ENCODE measurements at places on chromosomes 16 and 17.

DNA sequence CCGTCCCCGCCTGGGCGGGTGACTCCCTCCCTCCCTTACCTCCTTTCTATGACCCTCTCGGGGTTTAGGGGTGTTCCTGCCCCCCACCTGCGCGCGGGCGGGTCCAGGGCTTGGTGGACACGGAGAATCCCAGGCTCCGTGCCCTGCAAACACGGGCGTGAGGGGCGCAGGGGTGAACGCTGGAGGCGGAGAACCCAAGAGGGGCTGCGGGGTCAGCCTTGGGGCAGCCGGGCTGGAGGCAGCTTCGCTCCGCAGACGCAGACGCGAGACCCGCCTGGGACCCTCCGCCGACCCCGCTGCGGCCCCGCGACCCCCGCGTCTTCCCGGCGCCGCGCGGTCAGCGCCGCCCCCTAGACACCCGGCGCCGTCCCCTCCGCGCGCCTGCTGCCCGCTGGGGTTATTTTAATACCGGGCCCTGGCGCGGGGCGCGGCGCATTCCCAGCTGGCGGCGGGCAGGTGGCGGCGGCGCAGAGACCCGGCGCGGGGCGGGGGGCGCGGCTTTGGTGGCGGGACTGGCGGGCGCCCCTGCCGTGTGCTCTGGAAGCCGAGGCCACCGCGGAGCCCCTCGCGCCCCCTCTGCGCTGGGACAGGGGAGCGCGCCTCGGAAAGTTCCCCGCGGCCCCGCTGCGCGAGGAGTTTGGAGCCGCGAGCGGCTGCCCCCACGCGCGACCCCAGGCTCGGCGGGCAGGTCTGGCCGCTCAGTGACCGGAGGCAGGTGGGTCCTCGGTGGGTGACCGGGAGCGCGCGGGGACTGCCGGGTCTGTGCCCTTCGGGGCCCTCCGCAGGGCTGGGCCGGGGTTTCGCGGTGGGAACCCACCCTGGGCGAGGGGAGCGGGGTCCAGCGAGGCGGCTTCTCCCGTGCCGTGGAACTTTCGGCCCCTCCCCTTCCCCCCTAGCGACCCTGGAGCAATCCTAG, at the start of gene UTS2R:
Gene UTS2R (plus strand): TSS at position 433 of the 916 bp plus-strand sequence. CDS start 2,560 bp downstream, outside the sequence.
- DNase-seq, result no peak

GRCh38 chr17:27491713-27492190, 35.5 kb downstream of the KSR1 start:
- no peak for DNase-seq

GRCh38 chr16:86566601-86566965, at the start of gene FOXC2:
Gene FOXC2, plus strand, starts transcription at chr16:86566829. Its CDS starts 507 bp downstream, at chr16:86567336.
- DNase-seq, result peak; percentile 35

- DNase-seq, result no peak
Measured at GRCh38 chr17:38730526-38731379, 612 bp downstream of the CISD3 start.

- DNase-seq, result no peak
Measured at GRCh38 chr17:34622862-34623623, 43.7 kb downstream of the TMEM132E start.

DNA sequence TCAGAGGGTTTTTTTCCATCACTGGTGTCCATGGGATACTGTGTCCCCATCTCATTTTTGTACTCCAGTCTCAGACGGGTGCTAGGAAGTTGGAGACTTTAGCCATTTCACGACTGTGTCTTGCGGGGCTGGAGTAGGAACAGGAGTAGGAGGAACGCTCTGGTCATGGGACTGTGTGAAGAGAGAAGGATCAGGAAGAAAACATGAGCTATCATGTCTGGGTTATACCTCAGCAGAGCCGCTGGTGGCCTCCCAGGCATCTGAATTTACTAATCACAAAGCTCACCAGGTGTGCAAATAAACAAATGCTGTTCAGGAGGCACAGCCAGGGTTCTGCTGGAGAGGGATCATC, 225.4 kb downstream of the SEC14L1 start:
- no peak for DNase-seq

DNA sequence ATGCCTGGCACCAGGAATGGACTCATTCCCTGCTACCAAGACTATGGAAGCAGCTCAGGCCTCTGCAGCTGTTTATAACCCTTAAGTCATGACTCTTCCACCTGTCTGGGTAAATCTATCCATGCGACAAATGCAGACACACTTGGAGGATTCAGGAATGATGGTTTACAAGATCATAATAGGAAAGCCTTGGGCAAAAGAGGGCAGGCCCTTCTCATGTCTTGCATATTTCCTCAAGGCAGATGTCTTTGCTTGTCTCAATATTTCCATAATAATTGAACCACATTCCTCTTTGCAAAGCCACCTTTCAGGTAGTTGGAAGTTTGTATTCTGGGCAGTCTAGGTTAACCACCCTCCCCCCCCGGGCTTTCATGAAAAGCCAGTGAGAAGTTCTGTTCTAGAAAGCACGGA, 884 bp upstream of the JPT1 start:
- no peak for DNase-seq

- no peak for DNase-seq
Measured at GRCh38 chr16:54928411-54929089, 2.1 kb upstream of the IRX5 start.

DNA sequence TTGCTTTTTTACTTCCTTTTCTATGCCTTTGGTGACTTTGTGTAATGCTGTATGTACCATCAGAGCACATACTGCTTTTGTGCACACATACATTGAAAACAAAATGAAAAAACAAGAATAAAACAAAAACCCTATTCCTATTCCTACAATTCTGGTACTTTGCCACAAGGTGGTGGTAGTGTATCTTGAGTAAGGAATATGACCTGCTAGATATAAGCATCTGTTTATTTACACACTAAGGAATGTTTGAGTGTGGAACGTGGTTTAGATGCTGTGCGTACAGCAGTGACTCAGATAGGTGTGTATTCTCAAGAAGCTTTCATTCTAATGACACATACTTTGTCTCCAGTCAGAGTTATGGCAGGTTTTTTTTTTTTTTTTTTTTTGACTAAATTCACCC, 606.2 kb downstream of the WWOX start:
- no peak for DNase-seq

DNA sequence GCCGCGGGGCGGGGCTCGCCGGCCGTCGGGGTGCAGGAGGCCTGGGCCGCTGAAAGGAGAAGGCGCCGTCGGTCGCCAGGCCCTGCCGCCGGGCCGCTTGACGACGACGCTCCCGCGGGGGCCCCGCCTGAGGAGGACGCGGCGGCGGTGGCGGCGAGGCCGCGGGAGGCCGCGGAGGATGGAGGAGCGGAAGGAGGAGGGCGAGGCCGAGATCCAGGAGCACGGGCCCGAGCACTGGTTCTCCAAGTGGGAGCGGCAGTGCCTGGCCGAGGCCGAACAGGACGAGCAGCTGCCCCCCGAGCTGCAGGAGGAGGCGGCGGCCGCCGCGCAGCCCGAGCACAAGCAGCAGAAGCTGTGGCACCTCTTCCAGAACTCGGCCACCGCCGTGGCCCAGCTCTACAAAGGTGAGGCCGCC, 430 bp downstream of the HAPSTR1 start:
- no peak for DNase-seq

- no peak for DNase-seq
Measured at GRCh38 chr17:63626551-63627180, 4.4 kb downstream of the MAP3K3 start.

GRCh38 chr17:73744411-73744810, 100.2 kb upstream of the SDK2 start:
- no peak for DNase-seq

DNA sequence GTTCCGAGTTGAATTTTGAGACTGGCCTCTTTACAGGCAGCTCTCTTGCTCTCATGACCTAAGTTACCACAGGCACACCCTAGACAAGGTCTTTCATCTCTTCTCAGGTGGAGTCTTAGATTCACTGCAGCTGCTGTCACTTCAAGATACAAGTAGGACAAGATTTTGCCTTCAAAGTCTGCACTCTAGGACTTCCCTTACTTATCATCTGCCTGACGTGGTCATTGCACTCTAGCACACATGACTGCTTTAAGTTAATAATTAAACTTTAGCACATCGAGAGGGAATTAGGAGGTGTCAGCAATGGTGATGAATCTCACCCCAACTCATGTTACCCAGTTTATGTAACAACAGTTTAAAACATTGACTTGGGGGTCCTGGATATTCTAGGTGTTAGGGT, 25.6 kb downstream of the RNF135 start:
- DNase-seq, result no peak

GRCh38 chr17:30225112-30225511, 10.4 kb downstream of the SLC6A4 start:
- no peak for DNase-seq

- DNase-seq, result no peak
Measured at GRCh38 chr17:78748048-78748729, 33.9 kb downstream of the CYTH1 start.

GRCh38 chr16:66849021-66849420, 4.8 kb downstream of the CA7 start:
- no peak for DNase-seq

DNA sequence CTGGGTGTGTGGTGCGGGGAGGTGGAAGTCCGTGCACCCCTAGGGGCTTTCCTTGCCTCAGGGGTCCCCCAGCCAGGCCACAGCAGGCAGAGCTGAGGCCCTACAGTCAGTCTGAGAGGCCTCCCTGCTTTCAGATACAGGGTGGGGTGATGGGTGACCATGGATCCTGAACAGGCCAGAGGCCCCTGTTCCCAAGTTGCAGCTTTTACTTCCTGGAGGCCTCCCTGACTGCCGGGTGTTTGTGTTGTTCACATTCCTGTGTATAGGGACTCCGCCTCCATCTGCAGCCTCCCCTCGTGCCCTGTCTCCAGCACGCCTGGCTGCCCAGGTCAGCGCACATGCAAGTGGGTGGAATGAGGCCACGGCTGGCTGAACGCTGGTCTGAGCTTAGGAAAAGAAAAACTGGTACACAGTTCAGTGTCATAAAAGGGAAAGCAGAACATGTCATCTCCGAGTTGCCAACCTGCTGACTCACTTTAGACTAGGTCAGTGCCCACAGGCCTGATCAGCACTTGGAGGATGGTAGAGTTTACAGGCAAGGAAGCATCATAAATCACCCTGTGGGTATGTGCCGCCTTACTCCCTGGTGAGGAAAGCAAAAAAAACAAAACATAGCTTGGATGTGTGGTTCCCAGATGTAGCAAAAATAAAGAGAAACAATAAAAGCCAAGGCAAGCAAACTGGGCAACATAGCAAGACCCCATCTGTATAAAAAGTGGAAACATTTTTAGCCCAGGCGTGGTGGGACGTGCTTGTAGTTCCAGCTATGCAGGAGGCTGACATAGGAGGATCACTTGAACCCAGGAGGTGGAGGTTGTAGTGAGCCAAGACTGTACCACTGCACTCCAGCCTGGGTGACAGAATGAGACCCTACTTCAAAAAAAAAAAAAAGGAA, 6.2 kb upstream of the SLC7A6 start:
- no peak for DNase-seq

DNA sequence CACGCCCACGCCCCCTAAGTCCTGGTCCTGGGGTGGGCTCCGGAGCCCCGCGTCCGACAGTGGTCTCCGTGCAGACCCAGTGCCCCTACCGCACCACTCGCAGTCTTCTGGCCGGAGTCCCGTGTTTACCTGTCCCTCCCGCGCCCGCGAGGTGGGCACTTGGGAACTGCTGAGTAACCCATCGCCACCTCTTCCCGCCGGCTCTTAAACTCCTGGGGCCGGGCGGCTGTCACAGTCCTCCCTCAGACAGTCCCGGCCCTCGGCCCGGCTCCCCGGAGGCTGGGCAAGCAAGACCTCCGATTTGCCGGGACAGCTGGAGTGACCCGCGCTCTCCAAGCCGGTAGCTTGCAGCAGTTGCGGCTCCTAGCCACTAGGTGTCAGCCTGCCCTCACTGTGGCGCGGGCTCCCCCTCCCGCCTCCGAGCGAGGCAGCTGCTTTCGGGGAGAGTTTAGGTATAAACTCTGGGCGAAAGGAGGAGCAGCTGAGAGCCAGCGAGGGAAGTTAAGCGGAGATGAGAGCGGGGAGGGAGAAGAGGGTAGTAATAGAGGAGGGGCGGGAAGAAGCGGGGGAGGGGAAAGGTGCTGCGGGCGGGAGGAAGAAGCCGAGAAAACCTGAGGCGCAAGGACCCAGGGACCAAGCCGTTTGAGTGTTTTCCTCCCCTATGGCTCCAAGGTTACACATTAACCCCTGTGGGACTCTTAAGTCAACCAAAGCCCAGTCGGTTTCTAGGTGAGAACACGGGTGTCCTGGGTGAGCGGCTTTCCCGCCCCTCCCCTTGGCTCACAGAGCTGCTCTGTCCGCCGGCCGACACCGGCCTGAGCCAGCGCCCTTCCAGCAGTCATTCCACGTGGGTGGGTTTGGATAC, 826 bp upstream of the TLCD1 start:
- peak; percentile 94 for DNase-seq

- DNase-seq, result no peak
Measured at GRCh38 chr16:51180719-51181502, 29.8 kb upstream of the SALL1 start.

- no peak for DNase-seq
Measured at GRCh38 chr17:8445536-8445935, 9.9 kb downstream of the NDEL1 start.

GRCh38 chr17:48970224-48970623, 1.8 kb upstream of the GIP start:
- no peak for DNase-seq

DNA sequence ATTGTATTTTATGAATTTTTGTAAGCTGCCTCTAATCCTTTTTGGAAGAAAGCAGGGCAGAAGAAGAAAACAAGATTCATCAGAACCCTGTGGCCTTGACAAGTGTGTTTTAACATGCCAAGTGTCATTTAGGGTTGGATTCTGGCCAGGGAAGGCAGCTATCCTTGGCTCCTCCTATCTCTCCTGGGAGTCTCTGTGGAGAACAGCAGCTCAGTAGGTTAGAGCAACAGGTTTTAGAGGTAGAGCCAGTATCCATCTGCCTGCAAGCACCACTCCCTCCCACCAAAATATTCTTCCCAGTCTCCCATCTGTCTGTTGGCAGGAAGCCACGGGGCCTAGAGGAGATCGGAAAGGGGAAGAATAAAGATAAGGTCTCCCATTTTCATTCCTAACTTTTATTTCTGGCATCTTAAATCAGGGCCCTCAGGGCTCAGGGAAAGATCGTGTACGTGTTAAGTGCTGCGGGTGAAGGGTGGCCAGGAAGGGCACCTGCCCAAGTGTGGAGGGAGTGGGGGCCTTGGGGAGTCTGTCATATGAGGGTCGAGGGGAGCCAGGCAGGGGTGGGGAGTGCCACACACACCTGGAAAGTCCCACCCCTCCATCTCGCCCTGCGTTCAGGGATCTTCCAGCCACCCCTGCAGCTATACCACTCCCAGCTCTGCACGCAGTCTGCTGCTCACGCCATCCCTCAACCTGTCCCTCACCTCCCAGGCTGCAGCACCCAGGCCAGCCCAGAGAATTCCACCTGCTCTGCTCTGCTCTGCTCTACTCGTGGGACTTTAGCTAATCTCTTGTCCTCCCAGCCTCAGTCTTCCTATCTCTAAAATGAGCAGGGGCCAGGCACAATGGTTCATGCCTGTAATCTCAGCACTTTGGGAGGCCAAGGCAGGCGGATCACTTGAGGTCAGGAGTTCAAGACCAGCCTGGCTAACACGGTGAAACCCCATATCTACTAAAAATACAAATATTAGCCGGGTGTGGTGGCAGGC, 17.1 kb upstream of the CPSF4L start:
- DNase-seq, result no peak

DNA sequence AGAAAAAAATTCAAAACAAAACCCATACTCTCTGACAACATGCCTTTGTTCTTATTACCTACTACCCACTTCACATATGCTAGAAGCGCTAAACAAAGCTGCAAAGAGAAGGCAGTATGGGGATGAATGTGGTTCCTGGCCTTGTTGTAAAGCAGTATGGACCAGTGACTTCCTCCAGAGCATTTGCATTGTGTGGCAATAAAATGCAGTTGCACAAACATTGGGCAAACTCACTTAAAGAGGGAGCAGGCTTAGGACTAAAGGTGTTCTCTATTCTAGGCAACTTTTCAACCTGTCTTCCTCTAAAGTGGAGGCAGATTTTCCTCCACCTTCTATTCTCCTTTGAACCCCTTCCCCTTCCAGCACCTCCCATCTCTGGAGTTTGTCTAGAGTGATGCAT, 17.1 kb downstream of the TMIGD1 start:
- DNase-seq, result no peak
